ENCODE measurements at places on chromosomes 3 and 15.

DNA sequence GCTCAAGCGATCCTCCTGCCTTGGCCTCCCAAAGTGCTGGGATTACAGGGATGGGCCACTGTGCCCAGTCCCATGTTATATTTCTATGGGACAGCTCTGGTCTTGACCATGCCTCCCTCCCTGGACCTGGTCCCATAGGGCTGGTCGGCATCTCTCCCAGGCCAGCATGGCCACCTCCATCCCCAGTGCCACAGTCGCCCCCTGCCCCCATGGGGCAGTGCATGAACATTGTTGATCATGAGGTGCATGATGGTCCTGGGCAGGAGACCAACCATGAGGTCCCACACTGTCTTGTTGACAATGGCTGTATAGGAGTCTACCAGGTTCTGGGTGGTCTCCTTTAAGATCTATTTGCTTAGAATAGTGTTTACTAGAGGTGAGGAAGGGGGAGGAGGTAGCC is 6.5 kb downstream of the RPS17 start:
- no peak for DNase-seq

GRCh38 chr15:83810110-83810509 is 156.2 kb downstream of the ADAMTSL3 start:
- no peak for DNase-seq

DNA sequence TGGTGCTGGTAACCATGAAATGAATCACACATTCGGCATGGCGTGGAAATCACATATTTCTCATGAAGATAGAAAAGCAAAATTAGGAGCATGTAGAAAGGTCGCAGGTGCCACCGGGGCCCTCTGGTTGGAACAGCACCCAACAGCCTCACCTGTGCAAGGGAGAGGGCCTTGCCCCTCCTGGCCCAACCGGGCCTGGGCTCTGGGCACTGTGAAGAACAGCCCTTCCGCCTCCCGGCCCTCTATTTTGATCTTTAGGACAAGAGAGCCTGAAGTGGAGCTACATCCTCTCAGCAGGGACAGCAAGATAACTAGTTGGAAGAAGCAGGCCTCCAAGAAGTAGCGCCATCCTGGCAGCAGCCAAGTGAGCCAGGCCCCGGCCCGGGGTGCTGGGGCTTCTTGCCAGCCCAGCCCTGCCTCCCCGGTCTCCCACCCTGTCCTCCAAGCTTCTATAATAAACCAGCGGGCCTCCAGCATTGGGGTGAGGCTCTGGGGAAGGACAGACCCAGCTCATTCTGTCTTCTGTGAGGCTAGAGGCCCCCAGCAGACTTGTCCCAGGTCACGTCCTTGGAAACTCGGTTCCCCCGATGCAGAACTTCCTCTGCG is 46.1 kb upstream of the FGD5 start:
- DNase-seq, result no peak

DNA sequence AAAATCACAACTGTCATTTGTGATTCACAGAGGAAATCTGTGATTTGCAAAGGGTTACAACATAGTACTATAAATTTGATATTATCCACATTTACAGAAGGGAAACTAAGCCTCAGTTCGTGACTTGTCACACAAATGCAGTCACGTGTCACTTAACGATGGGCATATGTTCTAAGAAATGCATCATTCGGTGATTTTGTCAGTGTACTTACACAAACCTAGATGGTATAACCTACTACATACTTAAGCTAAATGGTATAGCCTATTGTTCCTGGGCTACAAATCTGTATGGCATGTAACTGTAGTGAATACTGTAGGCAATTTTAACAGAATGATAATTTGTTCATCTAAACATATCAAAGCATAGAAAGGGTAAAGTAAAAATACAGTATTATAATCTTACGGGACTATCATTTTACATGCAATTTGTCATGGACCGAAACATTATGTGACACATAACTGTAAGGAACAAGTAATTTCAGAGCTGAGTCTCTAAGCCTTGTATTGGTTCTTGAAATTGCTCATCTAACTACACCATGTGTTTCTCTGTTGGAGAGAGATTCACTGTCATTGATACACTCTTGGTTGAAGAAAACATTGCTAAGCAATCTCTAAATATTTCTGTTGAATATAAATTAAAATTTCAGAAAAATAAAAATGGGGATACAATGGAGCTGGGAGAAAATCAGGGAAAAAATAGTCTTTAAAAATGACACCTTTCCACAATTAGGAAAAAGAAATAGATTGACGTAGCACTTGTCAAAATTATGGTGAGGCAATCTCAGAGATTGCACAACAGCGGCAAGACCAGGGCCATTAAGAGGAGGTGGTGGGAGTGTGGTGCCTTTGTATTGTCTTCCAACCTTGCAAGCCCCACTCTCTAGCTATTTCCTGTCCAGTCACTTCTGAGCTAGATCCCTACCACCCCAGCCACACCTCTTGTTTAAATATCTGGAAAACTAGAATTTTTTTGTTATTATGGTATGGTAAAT is 645.8 kb upstream of the TBL1XR1 start:
- no peak for DNase-seq

DNA sequence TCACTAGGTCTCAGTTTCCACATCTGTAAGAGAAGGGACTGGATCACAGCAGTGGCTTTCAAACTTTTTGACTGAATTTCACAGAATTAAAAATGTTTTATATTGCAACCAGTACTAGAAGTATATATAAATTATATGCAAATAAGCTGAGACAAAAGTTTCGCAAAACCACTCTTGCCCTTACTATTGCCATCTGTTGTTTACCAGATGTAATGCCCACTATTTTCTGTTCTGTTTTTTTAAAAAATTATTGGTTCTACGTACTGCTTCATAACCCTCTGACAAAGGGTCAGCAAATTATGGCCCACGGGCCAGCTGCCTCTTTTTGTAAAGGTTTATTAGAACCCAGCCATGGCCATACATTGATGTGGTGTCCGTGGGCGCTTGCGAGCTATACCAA is 44.8 kb downstream of the PDIA5 start:
- no peak for DNase-seq

- DNase-seq, result no peak
Measured at GRCh38 chr15:70050970-70051369, 46.7 kb downstream of the TLE3 start.

DNA sequence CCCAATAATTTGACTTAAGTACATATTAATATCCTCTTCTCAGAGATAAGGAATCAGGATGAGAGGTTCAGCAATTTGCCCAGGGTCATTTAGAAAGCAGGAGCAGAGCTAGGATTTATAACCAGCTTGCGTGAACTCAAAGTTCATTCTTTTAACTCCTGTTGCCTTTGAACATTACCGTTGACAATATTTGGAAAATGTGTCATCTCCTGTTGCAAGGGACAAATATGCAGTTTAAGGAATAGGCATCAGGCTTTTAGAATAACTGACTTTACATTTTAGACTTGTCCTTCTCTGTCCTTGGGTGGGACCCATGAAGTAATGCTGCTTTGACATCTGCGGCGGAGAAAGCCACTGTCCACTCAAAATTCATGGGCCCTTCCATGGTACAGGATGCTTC is 252.2 kb upstream of the RGMA start:
- no peak for DNase-seq

DNA sequence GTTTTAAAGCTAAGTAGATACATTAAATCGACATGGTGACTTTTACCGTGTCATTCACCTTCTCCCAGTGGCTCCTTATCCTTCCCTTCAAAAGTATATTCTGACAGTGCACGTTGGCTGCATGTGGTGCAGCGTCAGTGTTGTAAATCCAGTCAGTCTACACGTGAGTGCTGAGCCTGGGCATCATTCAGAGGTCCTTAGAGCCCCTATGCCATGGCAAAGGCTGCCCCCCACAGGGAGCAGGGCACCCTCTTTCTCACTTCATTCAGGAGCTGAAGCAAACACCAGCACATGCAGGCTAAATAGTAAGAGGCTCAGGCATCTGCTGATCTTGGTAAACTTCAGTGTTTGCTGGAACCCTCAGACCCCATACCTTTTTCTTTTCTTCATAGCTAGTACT is 43.3 kb downstream of the RASGRP1 start:
- DNase-seq, result no peak

DNA sequence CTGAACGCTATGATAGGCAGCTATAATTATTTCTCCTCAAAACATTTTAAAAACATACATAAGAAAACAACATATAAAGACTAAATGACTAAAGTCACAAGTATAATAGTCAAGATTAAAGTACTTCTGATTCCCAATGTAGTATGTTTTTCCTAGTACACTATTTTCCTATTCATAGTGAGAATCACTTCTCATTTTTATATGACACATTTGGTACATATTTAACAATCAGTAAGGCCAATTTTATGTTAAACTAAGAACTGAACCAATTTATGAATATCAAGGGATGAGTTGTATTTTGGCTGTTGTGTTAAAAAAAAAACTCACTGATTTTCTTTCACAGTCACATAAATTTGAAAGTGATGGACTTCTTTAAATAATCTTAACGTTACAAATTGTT is 79.7 kb downstream of the DENND4A start:
- DNase-seq, result no peak

- DNase-seq, result no peak
Measured at GRCh38 chr3:155254445-155254844, 39.0 kb downstream of the STRIT1 start.

DNA sequence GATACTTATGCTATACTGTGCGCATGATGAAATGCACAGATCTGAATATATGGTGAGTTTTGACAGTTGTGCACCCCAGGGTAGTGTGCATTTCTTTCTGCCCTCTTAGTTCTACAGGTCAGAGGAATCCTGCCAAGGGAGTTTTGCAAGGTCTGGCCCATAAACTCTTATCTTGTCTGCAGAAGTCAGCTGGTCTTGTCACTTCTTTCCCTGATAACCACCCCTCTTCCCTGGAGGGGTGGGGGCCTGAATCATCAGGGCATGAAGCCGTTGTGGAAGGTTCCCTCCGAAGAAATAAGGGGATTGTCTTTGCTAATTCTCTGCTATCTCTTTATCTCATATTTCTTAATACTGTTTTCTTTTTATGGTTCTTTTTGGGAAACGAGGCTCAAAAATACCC is 30.4 kb downstream of the TRIM71 start:
- DNase-seq, result no peak

DNA sequence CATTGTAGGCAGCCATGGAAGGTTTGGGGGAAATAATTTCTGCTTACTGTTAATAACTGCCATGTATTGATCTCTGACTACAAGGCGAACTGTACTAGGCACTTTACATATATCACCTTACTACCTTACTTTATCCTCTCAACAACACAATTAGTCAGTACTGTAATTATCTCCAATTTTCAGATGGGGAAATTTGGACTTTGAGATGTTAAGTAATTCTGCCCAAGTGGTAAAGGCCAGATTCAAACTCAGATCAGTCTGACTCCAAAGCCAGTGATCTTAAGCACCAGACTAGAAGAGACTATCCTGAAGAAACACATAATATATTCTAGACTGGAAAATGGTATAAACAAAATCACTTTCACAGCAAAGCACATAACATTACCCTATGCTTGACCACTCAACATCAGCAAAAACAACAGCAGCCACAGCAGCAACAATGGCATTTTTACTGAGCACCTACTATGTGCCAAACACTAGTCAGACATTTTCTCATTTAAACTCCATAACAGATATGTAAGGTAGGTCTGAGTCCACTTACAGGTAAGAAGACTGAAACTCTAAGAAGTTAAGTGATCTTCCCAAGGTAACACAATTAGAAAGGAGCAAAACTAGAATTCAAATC is 13.1 kb downstream of the MTHFS start:
- no peak for DNase-seq

GRCh38 chr3:9208605-9209152 is 40.8 kb downstream of the SRGAP3 start:
- DNase-seq, result no peak

DNA sequence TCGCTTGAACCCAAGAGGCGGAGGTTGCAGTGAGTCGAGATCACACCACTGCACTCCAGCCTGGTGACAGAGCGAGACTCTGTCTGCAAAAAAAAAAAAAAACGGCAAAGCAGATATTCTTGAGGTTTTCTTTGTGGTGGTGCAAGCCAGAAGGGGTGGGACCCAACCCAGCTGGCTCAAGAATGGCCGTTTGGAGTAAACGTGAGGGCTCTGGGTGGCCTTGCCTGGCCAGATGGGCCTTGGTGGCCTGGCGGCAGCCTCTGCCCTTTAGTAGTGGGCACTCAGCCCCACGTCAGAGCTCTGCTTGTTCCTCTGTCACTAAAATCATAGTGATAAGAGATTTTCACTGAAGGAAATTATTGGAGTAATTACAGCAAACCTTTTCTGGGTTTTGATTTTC is 50.5 kb downstream of the ATP1B3 start:
- no peak for DNase-seq

DNA sequence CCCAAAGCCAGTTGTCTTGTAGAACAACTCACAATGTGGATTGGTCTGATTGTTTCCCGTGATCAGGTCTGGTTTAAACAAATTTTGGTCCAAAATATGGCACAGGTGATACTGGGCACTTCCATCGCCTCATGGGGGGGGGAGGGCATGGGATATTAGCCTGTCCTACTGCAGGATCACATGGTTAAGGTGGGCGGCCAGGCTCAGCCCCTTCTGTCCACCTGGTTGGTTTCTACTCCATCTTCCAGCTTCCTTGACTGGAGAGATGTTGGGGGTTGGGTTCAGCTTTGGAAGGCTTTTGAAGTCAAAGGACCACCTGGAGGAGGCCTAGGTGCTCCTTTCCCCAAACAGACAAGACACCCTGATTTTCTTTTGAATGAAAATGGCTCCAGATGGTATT is 7.2 kb downstream of the KLF13 start:
- DNase-seq, result no peak

GRCh38 chr15:48520376-48521155 is 124.9 kb downstream of the FBN1 start:
- DNase-seq, result no peak

GRCh38 chr3:177764377-177764912 is 567.2 kb upstream of the TBL1XR1 start:
- DNase-seq, result no peak

GRCh38 chr3:53506110-53506762 is 11.8 kb downstream of the CACNA1D start:
- DNase-seq, result no peak

GRCh38 chr15:45587095-45587862 is at the start of gene BLOC1S6:
TSS of gene BLOC1S6 (plus strand) at chr15:45587379. CDS start at chr15:45587444, 65 bp downstream.
- peak; percentile 92 for DNase-seq

- no peak for DNase-seq
Measured at GRCh38 chr3:171346582-171347300, 113.5 kb downstream of the TNIK start.

GRCh38 chr3:100708644-100708988 is 678 bp upstream of the TFG start:
- DNase-seq, result no peak

Measured in NK-92 treated with Interleukin-12 subunit alpha and Interleukin-12 subunit beta, amount 100 ng/mL, for 24 hours (cell line).